ENCODE measurements at places on chromosomes 4 and X. TPM values are rescaled to one million over a fixed set of nuclear protein-coding genes. Genes with fewer than 3 reads are reported as not detected.

IRS4 gene
- total RNA-seq: not detected

FAM156B gene
- total RNA-seq: 6.3 TPM

TCEAL5 gene
- not detected for total RNA-seq

CLNK gene
- total RNA-seq: not detected
